Heart right ventricle (tissue), 16 donors: ENCODE measurements at places on chromosomes 5 and 9. TPM values are rescaled to one million over a fixed set of nuclear protein-coding genes. Genes with fewer than 3 reads are reported as not detected.

Gene TSSK1B
- total RNA-seq, result not detected

Gene CDO1
- 6.3 TPM for total RNA-seq

Gene GOLM1
- total RNA-seq, result 15.0 TPM

Gene ZNG1E
- 18.5 TPM for total RNA-seq

Gene CCDC171
- 1.2 TPM for total RNA-seq

Gene TAS2R1
- not detected for total RNA-seq

Gene SMIM33
- total RNA-seq, result not detected
